ENCODE measurements at places on chromosomes 5 and 9.

DNA sequence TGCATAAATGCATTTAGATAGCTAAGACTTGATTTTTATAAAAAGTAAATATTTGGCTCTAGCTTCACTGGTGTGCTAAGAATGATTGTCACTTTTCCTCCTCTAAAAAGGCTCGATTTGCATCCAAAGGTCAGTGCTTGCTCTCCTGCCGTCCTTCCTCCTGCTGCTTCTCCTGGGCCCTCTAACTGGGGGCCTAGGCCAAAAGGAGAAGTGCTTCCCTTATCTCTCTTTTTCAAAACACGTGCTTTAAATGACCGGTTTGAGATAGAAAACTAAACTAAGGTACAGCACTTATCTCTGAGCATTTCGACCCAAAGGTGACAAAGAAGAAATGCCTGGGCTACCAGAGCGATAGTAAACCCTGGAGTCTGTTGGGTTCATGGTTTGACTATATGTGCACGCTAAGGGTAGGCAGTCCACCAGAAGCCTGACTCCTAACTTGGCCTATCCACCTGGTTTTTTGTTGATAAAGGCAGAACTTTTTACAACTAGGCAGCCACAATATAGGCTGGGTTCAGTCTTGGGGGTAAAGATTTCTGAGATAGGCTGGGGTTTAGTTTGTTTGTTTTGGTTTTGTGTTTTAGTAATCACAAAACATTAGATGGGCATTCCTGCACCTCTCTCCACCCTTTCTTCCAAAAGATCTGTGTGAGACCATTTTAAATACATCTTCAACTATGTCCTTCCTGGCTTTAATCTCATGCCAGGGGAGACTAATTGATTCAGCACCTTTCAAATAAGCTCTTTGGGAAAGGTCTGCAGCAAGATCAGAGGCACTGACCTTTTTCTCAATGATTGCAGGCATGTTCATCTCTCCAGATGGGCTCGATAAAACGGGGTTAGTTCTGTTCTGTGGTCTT is 3.8 kb downstream of the NR2F1-AS1 start:
- DNase-seq, result no peak

- no peak for DNase-seq
These were observed 503.6 kb upstream of the PAPPA start for GRCh38 chr9:115649991-115650472.

DNA sequence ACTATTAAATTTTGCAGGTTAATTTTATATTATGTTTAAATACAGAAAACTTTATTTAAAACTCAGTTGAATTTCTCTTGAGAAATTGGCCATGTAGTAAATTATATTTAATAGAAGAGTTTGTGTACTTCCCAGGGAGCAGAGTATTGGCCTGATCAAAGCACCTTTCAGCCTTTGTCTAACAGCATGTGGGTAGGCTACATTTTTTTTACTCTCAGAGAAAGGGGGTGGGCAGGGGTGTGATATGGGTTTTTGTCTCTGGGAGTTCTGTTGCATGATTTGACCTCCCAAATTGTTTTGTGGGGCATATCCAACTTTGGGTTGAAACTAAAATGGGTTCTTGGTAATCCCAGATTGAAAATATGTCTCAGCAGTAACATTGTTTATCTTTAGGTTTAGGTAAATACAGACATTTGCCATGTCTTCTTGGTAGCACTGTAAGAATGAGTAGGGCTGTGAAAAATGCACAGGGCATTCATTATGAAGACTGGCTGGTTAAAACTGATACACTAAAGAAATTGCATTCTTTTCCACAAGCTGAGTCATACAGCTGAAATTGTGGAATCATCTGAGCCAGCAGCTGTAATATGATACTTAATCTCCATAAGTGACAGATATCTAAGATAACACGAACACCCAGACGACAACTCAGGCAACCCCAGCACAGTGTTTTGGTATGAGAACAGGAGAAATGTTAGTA is 75.4 kb upstream of the CDKN2B start:
- no peak for DNase-seq

GRCh38 chr5:137164961-137165360 is 334.2 kb downstream of the SPOCK1 start:
- DNase-seq, result no peak

DNA sequence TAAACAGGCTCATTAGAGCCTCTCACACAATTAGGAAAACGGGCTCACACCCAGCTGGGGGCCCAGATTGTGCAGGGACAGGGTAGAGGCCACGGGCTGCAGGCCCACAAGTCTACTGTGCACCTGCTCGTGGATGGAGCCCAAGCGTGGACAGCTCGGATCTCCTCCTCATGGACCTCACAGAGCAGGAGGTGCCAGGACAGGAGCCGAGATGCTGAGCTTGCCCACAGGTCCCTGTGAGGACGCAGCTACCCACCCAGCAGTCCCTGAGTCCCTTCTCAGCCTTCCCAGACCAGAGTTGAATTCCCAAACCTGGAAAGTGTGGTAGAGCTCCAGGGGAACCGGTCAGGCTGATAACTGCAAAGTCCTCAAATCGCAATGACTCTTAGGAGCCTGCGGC is 70.6 kb upstream of the OLFM1 start:
- no peak for DNase-seq

DNA sequence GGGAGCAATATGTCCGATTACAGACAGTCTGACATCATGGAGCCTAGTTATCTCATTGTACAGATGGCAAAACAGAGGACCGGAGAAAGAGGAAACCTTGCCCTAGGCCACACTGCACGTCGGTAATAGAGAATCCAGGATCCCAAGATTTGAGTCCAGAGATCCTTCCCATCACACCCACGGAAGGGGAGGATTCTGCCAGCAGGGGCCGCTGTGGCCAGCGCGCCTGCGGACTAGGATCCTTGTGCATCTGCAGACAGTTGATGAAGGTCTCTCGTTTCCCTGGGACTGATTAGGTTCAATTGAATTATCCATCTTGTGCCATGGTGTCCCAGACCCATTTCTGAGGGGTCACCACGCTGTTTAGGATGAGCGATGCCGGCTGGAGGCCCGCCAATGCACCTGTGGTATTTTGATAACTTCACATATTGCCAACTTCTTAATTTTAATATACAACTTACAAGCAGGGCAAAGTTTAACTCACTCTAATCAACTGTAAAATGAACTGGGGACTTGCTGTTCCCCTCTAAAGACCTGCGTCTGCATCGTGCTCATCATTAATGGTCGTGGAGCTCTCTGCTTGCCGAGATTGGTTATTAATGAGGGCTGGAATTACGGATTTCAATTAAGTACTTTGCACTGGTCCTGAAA is 592.7 kb upstream of the BRINP1 start:
- no peak for DNase-seq

- DNase-seq, result no peak
These were observed 138.4 kb downstream of the KCNIP1 start for GRCh38 chr5:170642066-170642735.

DNA sequence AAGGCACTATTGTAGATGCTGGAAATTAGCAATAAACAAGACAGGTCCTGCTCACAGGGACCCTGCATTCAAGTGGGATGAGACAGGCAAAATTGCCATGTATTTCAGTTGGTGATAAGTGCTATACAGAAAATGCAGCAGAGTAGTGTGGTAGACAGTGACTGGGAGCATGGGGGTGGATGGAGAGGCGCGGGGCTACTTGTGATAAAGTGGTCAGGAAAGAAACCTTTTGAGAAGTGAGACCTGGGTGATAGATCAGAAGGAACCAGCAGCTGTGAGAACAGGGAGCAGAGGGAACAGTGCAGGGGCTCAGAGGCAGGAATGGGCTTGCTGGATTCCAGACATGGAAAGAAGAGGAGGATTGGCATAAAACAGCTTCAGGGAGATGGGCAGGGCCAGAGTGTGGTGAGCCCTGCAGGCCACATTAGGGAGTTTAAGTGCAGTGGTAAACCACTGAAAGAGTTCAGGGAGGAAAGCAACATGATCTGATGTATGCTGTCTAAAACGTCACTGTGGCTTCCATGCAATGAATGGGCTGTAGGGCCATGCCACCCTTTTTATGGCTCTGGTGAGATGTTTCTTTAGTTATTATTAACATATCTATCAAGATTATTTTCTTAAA is 7.3 kb downstream of the CRHBP start:
- DNase-seq, result no peak

- no peak for DNase-seq
These were observed 93.2 kb upstream of the PHYKPL start for GRCh38 chr5:178325679-178326373.

DNA sequence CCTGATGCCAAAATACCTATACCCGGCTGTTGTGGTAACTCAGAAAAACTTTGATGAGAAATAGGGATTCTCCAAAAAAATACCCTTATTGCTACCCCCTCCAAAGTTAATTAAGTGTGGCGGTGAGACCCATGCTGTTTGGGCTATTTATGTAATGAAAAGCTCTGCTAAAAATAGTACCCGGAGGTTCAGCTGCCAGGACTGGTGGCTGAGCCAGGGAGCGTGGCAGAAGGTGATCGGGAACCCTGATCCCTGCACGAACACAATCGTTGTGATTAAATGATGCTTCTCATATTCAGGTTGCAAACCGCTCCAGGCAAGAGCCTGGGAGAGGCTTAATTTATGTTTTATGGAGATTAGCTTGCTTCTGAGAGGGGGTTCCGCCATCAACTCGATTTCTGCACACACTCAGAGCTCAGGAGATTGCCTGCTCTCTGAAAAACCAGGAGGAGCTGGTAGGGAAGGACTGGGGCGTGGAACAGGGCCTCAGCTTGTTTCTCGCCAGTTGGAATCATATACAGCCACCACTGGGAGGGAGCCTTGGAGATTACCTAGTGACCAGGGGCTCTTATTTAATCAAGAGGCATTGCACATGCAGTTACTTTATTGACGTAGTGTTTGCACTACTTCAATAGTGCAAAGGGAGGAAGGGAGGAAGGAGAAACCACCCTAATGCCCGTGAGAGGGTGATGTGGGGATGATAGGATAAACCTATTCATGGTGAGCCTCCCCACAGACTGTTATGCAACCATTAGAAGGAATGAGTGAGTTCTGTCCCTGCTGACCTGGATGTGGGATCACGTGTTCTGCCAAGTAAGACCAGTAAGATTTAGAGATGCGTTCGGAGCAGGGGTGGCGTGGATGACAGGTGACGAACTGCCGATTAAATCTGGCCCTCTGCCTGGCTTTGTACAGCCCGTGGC is 23.4 kb downstream of the HRH2 start:
- no peak for DNase-seq

GRCh38 chr5:35771300-35771699 is 85.4 kb upstream of the IL7R start:
- DNase-seq, result no peak

DNA sequence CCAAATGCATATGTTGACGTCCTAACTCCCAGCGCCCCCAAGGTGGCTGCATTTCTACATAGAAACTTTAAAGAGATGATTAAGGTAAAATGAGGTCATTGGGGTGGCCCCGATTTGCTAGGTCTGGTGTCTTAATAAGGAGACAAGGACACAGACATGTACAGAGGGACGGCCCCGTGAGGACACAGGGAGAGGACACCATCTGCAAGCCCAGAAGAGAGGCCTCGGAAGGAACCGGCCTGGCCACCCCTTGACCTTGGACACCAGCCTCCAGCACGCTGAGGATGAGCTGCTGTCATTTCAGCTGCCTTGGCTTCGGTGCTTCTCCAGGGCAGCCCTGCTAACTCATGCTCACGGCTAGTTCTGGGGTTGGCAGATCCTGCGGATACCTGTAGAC is 73.2 kb downstream of the MRPL36 start:
- DNase-seq, result no peak

GRCh38 chr9:106283769-106284168 is 579.2 kb upstream of the ZNF462 start:
- DNase-seq, result no peak

- DNase-seq, result no peak
These were observed 599 bp downstream of the KIAA1191 start for GRCh38 chr5:176360894-176361436.

GRCh38 chr5:163997965-163998364 is 492.5 kb downstream of the MAT2B start:
- no peak for DNase-seq

GRCh38 chr5:175814691-175815090 is 56.7 kb upstream of the CPLX2 start:
- no peak for DNase-seq

DNA sequence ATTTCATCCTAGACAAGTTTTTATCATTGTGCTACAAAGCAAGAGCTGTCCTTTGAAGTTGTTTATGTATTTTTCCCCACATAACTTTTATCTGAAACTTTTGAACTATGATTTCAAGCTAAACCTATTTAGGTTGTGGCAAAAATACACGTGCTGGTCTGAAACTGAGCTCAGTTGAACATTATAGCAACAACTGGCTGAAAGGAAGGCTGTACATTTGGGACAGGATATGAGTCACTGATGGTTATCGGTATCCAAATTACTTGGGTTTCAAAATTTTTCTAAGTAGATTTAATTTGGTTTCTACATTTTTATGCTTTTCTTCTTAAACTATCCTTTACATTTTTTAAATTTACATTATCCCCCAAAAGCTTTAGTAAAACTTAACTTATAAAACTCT is 627.3 kb upstream of the NUDT12 start:
- no peak for DNase-seq

DNA sequence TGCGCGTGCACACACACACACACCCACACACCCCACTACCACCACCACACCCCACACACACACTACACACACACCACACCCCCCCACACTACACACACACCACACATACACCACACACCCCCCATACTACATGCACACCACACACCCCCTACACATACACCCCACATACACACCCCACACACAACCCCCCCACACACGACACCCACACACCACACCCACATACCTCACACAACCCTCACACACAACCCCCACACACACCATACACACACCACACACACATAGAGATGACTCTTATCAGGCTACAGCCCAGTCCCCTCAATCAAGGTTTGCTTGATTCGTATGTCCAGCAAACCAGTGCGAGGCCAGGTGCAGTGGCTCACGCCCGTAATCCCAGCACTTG is 25.7 kb downstream of the SLC46A2 start:
- no peak for DNase-seq

- no peak for DNase-seq
These were observed 91.1 kb downstream of the BARX1 start for GRCh38 chr9:93864032-93864431.

DNA sequence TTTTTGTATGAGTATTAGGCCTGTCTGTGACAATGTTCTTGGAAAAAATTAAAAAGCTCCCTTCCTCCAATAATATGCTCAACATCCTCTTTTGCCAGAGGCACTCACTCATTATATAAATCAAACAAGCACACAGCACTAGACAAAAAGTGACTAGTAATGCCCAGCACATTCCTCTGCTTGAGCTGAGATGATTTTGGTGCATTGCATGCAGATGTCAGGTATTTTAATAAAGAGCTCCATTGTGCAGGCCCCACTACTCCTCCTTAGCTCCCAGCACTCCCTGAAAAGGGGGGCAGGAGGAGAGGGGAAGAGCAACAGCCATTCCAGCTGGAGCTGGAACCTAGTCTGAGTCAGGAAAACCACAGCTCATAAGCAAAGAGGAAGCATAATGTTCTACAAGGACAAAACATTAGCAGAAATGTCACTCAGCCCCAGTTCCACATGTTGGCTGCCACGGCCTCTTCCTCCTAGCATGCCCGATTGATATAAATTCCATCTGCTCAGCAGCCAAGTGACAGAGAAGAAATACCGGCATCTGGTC is 348.5 kb downstream of the BNC2 start:
- DNase-seq, result no peak

Measured in effector CD8-positive, alpha-beta T cell (primary cell).